ENCODE measurements at places on chromosomes 7 and 10.

GRCh38 chr7:18526368-18526878 lies 30.9 kb downstream of the HDAC9 start:
- DNase-seq: no peak

- no peak for DNase-seq
These were observed 39.6 kb downstream of the C10orf71 start for GRCh38 chr10:49338604-49339003.

- peak; percentile 95 for DNase-seq
These were observed 13.8 kb downstream of the BTRC start for GRCh38 chr10:101367569-101368453.

DNA sequence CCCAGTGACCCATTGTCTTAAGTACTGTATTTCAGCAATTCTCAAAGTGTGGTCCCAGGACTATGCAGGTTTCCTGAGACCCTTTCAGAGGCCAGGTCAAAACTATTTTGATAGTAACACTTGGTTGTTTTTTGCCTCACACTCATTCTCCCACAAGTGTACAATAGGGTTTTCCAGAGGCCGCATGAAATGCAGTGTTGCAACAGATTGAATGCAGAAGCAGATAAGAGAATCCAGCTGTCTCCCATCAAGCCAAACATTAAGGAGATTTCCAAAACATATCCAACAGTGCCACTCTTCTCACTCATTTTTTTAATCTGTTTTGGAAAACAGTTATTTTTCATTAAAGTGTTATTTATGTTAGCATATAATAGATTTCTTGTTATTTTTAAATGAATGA lies 20.0 kb downstream of the VKORC1L1 start:
- no peak for DNase-seq

DNA sequence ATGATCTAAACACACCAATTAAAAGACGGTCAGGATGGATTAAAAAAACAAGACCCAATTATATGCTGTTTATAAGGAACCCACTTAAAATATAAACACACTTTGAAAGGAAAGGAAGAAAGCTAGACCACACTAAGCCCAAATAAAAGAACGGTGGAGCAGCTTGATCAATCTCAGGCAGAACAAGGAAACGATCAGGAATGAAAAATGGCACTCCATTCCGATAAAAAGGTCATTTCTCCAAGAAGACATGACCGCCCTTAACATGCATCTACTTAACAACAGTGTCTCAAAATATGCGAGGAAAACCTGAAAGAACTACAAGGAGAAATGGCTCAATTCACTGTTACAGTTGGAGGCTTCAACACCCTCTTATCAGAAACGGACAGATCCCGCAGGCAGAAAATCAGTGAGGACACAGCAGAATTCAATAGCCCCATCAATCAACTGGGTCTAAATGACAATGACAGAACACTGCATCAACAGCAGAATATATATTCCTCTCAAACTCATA lies 210.0 kb downstream of the MAD1L1 start:
- no peak for DNase-seq

DNA sequence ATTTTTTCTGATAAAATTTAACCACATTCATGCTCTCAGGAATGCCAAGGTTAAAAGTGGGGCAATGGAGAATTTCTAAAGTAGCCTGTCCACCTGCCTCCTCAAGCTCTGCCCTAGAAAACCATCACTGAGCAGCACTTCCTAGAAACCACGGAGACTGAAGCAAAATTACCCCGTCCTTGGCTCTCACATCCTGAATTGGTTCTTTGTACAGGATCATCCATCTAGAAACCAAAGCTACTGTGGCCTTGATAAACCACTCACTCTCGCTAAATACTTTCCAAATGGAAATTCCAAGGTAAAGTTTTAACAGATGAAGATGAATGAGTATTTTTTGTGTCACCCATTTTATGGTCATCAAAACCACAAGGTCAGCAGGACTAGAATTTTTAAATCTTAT lies 96.6 kb downstream of the AVL9 start:
- DNase-seq: no peak

GRCh38 chr7:129750501-129750900 lies 139.0 kb downstream of the NRF1 start:
- DNase-seq: peak; percentile 16

- DNase-seq: no peak
These were observed 12.7 kb upstream of the PAPSS2 start for GRCh38 chr10:87646935-87647334.

DNA sequence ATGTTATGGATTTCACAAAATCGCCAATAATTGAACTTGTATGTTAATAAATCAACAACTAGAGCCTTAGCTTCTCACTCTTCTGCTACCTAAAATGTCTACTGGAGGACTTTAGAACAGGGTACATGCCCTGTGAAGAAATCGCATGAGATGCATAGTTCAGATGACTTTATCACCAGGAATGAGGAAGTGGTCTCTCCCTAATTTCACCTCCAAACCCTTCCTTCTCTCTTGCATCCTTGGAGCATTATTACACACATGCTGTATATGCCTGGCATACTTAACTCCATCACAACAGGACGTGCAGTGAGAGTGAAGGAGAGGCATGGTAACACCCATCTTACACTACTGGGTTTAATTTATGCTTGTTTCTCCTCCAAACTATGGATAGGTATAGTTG lies 27.8 kb downstream of the RHEB start:
- DNase-seq: peak; percentile 86

- no peak for DNase-seq
These were observed 235.0 kb downstream of the CCSER2 start for GRCh38 chr10:84563355-84563754.

- DNase-seq: no peak
These were observed 109.5 kb upstream of the ZEB1 start for GRCh38 chr10:31209478-31209877.

GRCh38 chr10:129728905-129729795 lies 234.9 kb downstream of the EBF3 start:
- DNase-seq: no peak

- DNase-seq: no peak
These were observed 6.1 kb upstream of the LAMB4 start for GRCh38 chr7:108136191-108136688.

DNA sequence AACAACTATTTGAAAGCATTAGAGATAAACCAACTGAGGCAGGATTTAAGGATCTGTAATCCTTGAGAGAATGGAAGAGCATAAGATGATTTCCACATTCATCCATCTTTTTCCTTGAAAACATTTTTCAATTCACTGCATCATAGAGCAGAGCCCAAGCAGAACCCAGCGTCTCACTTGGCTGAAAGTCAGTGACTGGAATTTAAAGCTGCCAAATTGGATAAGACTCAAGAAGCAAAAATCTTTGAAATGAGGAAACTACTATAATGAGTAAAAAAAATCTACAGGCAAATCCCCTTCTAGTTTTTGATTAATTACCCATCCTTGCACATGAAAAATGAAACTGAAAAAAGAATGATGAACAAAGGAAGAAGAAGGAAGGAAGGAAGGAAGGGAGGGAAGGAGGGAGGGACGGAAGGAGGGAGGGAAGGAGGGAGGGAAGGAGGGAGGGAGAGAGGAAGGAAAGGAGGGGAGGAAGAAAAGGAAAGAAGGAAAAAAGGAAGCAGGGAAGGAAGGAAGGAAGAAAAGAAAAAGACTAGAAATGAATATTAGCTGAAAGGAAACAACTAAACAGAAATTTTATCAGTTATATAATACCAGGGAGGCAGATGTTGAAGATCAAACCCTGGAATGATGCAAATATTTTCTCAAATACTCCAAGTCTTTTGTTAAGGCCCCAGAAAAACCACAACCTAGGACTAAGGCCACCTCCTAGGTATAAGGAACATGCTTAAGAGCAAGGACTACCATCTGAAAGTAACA lies 336.3 kb upstream of the MAGI2 start:
- DNase-seq: no peak

- no peak for DNase-seq
These were observed 3.4 kb upstream of the TAS2R60 start for GRCh38 chr7:143439866-143440265.

DNA sequence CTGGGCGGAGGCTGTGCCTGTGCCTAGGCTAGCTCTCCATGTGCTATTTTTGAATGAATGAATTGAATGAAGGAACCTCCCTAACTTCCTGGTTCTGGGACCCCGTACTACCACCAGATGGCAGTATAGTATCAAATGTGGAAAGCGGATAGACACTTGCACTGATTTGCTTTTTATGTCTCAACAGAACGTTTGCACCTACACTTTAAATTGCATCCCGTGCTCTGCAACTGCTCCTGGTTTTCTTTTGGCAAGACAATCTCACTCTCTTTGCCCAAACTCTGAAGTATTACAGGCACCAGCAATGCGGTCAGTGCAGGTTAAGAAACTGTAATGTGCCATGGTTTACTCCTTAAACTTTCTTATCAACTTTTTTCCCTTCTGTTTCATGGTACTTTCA lies 6.5 kb downstream of the FZD8 start:
- peak; percentile 63 for DNase-seq

DNA sequence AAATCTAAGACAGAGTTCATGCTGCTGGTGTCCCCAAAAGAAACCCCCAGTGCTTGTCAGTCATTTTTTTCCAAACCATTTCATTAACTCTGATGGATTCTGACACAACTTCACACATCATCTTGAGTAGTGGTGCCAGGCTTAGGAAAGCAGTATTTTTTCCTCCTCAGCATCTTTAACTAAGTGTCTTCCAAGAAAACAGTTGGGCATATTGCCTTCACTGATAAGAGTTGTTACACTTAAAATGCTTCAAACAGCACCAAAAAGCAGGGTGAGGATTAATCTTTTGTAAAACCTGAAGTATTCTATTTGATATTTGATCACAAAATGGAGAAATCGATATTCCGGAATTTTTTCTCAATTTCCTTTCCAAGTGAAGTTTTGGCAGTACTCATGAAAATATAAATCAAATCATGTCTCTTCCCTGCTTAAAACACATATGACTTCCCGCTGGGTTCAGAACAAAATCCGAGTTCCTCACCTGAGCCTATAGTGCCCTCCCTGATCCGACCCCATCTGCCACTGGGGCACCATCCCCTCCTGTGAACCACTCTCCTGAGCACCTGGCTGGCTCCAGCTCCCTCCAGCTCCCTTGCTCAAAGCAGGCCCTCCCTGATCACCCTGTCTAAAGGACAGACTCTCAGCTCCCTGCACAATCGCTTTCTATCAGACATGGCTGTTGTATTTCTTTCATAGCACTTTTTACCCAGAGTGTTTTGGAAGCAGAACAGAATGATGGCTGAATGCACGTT lies 61.6 kb downstream of the CYTH3 start:
- DNase-seq: no peak

DNA sequence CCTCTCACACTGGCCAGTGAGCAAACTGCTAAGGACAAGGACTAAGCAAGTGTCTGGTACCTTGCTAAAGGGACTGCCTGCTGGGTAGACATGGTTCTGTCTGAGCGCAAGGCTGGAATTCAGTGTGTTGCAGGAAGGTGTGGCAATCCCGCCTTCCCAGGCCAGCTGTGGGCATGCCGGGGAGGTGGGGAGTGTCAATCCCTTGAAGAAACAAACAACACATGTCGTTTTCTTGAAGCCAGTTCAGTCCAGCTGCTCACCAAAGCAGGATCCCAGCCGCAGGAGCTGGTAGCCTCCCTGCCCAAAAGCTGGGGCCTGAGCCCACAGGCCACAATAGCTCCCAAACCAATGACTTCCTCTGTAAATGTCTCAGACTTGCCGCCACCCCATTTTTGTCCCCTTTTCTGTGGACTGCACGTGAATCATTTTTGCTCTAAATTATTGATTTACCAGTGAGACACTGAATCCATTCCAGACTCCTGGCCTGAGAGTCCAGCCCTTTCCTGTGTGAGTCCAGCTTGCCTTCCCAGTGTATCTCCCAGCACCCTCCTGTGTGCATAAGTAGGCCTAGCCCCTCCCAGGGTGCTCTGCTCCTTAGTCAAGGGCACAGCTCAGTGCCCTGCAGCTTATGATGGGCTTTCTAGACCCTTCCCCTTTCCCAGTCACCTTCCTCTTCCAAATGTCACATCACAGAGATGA lies 166.8 kb downstream of the RGS10 start:
- DNase-seq: no peak

DNA sequence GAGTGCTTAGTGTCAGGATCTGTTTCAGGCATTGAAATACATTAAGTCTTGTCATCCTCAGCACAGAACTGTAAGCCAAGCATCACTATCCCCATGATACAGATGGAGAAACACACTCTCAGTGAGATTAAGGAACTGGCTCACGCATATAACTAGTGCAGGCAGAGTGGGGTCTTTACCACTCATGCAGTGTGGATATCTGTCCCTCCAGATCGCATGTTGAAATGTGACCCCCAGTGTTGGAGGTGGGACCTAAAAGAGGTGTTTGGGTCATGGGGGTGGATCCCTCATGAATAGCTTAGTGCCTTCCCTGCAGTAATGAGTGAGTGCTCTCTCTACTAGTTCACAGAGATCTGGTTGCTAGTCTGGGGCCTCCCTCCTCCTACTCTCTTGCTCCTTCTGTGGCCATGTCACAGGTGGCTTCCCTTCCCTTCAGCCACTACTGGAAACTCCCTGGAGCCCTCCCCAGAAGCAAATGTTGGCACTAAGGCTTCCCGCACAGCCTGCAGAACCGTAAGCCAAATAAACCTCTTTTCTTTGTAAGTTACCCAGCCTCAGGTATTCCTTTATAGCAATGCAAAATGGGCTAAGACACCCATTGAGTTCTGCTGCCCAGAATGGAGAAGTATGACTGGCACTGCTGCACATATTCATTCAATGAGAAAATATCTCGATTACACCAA lies 31.8 kb upstream of the MSMB start:
- DNase-seq: no peak

GRCh38 chr7:1857487-1858421 lies 187.7 kb downstream of the ELFN1 start:
- no peak for DNase-seq

DNA sequence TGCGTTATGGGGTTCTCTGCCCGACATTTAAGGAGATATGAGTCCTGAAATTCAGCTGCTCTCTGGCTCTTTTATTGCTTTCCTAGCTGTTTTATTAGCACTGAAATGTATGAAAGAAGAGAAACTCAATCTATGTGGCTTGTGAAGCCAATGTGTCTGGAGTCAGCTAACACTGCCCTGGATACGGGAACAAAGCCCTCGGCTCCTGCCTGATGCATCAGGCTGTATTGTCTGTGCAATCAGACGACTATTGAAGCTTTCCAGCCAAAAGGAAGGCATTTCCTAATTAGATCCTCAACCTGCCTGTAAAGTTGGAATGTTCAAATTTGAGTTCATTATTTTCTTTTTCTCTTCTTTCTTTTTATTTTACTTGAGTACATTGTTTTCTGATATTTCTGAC lies 22.0 kb upstream of the TM9SF3 start:
- DNase-seq: no peak

- peak; percentile 3 for DNase-seq
These were observed 59.1 kb downstream of the ARMC3 start for GRCh38 chr10:22986771-22987542.

- no peak for DNase-seq
These were observed 4.0 kb downstream of the CDHR1 start for GRCh38 chr10:84198206-84198915.

DNA sequence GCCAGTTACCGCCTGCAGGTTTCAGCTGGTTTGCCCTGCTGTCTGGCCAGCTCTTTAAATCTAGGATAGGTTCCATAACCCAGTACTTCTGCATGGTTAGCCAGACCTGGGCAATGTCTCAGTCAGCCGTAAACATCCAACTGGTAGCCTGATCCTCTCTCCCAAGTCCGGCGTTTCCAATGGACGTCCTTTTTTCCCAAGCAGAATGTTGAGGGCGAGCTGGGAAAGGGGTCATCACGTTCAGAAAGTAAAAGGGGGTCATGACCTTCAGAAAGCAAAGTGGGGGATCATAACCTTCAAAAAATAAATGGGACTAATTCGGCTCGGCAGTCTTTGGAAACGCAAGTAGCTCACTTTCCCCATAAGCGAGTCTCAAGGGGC lies 430 bp downstream of the PON3 start:
- DNase-seq: no peak
